ENCODE measurements at places on chromosomes 11 and 22. TPM values are rescaled to one million over a fixed set of nuclear protein-coding genes. Genes with fewer than 3 reads are reported as not detected.
A peak's percentile ranks its signal among the peaks of the same experiment; 100 is the strongest.

DNA sequence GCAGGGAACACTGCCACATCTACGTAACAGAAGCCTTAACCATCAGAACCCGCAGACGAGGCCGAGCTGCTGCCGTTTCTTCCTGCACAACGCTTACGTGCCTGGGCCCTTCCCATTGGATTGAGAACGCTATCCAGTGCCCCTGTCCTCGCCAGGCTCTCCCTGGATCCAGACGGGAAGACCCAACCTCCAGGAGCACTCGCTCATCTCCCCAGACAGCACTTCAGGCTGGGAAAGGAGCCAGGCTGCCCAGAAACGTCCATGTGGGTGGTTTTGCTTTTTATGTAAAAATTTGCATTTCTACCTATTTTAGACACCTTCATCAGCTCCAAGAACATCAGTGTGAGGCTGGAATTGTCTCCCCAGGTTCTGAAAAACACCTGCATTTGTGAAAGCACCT lies 7.3 kb upstream of the CRYBB3 start:
- DNase-seq = no peak

The APOL5 gene
- total RNA-seq = not detected

DNA sequence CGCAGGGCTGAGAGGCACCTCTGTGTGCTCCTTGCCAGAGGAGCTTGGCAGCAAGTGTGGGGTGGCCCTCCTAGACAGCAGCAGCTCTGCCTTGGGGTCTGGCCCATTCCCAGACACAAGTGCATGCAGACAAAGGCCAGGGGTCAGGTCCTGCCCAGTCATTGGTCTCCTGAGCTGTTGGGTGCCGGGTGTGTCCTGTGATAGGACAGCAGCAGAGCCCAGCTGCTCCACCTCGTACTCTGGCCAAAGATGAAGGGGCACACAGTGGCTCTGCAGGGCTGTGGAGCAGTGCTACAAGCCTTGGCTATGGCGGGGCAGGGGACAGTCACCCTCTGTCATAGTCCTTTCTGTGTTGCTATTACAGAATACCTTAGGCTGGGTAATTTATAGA lies 17.3 kb upstream of the OSBPL5 start:
- DNase-seq = no peak

DNA sequence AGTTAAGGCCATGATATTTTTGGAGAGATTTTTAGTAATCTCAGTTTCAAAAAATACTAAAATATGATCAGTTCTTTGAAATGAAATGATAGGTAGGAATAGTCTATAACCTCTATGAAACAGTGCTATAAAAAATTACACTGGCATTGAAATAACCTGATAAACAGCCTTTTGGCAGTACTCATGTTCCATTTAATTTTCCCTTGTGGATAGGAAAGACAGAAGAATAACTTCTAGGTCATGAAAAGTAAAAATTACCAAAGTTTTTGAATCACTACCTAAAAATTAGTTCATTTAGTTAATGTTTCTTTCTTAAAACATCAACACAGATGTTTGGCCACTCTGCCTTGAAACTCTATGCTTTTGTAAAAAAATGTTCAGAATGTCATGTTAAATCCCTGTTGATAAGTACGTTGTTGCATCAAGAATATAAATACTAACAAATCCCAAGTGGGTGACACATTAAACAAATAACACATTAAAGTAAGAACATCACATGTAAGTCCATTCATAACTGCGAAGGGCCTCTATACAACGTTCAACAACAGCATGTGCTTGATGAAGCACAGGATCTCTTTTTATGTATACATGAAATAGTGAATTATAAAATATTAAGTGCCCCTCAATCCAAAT lies 290.2 kb downstream of the SWAP70 start:
- no peak for DNase-seq

GRCh38 chr11:1219834-1220815 lies 2.7 kb upstream of the MUC5B start:
- DNase-seq = no peak

The OR8G1 gene
- total RNA-seq = not detected

GRCh38 chr11:82930734-82931133 lies 29.2 kb downstream of the DDIAS start:
- no peak for DNase-seq

DNA sequence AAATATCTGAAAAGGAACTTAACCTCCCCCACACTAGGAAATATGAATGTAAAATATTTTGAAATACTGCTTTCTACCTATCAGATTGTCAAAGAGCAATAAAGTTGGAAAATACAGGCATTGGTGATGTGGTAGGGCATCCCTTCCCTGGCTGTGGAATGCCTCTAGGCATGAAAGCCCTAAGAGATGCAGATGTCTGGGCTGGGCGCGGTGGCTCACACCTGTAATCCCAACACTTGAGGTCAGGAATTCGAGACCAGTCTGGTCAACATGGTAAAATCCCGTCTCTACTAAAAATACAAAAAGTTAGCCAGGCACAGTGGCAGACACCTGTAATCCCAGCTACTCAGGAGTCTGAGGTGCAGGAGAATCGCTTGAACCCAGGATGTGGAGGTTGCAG lies 22.0 kb downstream of the ARAP1 start:
- DNase-seq = no peak

DNA sequence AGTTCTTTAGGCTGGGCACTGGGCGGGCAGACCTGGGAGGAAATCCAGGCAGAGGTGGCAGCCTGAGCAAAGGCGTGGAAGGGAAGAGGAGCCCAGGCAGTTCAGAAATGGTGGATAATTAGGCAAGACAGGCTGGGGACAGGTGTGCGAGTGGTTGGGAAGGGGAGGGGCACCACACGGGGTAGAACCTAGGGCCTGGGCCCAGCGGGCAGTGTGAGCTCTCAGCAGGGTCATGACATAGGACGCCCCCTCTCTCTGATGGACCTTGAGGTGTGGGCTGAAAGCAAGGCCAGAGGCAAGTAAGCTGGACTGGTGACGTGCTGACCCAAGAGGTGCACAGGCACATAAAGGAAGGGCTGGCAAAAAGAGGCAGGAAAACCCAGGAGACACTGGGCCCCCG lies 6.8 kb downstream of the UFD1 start:
- no peak for DNase-seq

- no peak for DNase-seq
These were observed 63.6 kb downstream of the FDX1 start for GRCh38 chr11:110493346-110493745.

The ZC3H12C gene
- total RNA-seq = 0.28 TPM

The CCDC81 gene
- total RNA-seq = 0.43 TPM

DNA sequence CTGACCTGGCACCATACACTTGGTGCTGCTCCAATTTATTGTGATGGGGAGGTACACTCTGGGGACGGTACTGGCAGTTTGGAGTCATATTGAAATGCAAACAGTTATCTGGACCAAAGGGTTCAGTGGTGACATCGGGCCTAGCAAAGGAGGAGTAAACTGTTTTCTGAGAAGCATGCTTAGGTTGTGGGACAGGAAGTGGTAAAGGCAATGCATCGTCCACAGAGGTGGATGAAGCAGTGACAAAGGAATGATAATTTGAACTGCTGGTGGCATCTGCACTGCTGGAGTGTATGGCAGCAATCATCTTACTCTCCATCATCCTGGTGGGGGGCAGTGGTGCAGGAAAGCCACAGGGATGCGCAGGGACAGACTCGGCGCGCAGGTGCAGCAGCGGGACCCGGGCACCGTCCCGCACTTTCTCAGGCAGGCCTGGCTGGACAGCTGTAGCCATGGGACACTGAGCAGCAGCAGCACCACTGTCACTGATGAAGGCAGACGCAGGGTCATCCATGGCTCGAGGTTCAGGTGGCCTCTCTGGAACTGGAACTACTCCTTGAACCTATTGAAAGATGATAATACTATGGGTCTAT lies 28.0 kb upstream of the TP53AIP1 start:
- DNase-seq = no peak

DNA sequence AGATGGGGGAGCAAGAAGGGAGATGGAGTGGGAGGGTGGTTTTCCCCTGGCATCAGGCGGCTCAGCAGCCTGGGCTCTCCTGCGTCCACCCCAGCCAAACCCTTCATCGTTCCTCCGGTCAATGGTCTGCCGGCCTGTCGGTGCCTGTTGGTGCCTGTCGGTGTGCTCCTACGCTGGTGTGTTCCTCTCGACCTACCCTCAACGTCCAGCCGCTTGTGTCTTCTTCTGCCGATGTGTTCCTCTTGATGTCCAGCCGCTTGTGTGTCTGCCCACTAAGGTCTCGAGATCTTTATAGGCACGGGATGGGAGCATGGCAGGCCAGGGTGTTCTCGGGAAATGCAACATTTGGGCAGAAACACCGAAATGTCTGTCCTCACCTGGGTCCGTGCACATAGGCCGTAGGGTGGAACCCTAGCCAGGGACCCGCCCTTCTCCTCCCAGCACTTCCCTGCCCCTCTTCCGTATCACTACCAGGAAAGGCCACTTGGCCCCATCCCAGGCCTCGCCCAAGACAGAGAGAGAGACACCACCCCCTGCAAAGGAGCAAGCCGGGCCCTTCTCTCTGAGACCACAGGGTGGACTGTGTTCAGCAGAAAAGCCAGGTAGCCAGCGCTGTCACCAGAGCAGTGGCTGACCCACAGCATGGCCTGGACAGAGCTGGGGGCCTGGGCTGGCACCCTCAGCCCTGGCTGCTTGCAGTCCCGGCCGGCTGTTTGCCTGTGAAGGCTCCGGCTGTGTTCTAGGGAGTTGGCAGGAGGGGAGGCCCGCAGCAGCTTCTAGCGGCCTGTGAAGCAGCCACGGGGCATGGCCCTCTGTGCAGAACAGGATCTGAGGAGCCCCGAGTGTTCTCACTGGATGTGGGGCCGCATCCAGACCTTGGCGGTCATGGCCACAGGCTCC lies 61.6 kb upstream of the KCNQ1OT1 start:
- DNase-seq = peak; percentile 22

GRCh38 chr11:45666648-45667642 lies 1.5 kb upstream of the CHST1 start:
- no peak for DNase-seq

- no peak for DNase-seq
These were observed 157.7 kb downstream of the C11orf91 start for GRCh38 chr11:33542921-33543320.

The SLC5A1 gene
- not detected for total RNA-seq

DNA sequence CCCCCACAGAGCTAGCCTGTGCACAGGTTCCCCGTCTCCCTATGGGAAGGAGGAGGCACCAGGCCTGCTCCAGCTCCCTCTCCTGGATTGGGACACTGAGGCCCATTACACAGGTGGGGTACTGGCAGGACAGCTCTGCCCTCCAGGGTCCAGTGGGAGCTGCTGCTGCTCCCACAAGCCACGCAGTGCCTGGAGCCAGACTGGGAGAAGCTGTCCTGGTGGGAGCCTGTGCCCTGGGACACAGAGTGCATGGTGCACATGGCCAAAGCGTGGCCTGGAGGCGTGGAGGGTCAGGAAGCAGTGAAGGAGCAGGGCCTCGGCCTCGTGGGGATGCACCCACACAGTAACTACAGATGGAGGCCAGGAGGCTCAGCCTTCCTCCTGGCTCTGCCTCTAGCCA lies 27.5 kb downstream of the DUSP8 start:
- DNase-seq = no peak

DNA sequence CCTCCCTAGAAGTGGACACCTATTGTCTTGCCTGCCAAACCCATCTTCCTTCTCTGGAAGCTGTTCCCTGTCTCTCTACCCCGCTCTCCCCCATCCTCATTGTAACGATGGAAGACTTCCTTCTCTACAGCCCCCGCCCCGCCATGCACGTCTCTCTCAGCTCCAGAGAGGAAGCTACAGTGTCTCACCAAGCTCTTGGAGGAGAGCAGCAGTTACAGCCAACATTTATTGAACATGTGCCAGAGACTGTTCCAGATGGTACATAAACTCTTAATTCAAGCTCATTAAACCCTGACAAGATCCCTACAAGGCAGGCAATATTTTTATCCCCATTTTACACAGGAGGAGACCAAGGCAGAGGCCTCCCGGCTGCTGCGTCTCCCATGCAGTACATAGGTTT lies 15.1 kb downstream of the MCHR1 start:
- DNase-seq = no peak

GRCh38 chr22:35204807-35205775 lies 52.2 kb upstream of the HMGXB4 start:
- DNase-seq = no peak

The RASSF10 gene
- not detected for total RNA-seq

GRCh38 chr11:5591613-5592012 lies 4.8 kb upstream of the TRIM6 start:
- DNase-seq = no peak

DNA sequence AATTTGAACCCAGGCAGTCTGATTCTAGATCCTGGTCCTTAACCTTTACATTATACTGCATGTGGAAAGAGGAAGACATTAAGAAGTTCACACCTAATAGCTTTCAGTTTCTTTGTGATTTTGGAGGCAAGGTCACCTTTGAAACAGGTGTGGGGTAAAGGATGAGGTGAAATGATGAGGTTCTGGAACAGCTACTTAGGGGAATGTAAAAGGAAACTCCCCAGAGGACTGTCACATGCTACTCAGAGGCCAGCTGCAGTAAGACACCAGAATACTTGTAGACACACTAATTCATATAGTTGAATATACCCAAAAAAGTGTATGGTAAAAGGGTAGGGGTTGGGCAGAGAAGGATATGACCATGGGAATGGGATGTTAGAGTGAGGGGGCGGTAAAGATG lies 5.4 kb downstream of the APIP start:
- no peak for DNase-seq

The ZFPL1 gene
- total RNA-seq = 37.3 TPM

GRCh38 chr11:23022854-23023253 lies 162.6 kb upstream of the CCDC179 start:
- no peak for DNase-seq

- no peak for DNase-seq
These were observed 189.5 kb downstream of the DDX10 start for GRCh38 chr11:108854346-108854745.

GRCh38 chr22:19855504-19856409 lies 1.1 kb upstream of the GNB1L start:
- no peak for DNase-seq

The SCUBE2 gene
- not detected for total RNA-seq

GRCh38 chr11:34468209-34468841 lies 29.6 kb downstream of the CAT start:
- DNase-seq = no peak

DNA sequence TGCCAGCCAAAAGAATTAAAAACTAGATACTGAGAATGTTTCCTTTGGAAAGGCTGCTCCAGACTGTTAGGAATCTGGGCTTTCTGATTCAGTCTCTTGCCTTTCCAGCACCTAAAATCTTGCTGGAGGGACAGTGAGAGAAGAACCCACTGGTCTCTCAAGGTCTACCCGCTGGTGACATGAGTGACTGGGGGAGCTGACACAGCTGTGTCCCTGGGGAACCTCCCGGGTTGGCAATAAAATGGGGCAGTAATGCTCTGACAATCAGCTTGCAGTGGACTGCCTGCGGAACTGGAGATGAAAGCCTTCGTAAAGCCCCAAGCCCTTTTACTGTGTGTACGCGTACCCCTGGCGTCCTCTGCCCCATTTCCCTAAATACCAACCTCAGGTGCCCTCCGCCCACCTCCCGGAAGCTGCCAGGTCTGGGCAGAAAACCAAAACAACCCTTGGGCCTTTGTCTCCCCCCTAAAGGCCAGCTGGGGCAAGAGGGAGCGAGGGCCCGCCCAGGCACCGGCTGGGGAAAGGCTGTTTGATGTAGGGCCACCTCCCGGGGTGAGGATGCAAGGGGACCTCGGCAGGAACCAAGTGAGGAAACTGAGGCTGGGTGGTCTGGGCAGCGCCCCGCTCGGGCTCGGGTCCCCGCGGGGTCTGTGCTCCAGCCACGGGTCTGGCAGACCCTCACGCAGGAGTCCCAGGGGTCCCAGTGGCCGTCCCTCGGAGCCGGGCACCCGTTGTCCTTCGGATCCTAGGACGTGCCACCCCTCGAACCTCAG lies 741 bp downstream of the CARS1 start:
- DNase-seq = no peak

The POU2AF2 gene
- total RNA-seq = not detected

All from activated naive CD8-positive, alpha-beta T cell treated with anti-CD3 and anti-CD28 coated beads, Interleukin-2, amount 10 ng/mL, durations not matched to agents 7 days and 5 days (primary cell).